Stimulated activated CD4-positive, alpha-beta T cell treated with anti-CD3 and anti-CD28 coated beads, Interleukin-1b, Interleukin-23, amount 100 ng/mL, for 1 hour (primary cell): ENCODE measurements at places on chromosomes 3 and 15.

- no peak for DNase-seq
These were observed 69.9 kb upstream of the TP63 start for GRCh38 chr3:189561256-189561655.

DNA sequence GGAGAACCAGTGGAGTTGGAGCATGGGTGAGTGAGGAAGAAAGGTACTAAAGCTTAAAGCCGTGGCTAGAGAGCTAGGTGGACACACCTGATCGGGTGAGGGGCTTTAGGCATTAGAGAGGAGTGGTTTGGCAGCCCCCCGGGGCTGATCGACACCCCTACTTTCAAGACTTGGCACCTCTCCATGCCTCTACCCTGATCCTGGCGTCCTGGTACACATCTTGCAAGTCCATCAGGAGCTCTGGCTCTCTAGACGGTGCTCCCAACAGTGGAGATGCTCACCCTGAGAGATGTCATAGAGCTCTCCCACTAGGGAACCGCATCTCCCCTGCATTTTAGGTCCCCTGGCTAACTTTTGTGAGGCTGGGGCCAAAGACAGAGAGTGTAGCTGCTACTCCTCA lies 98.1 kb downstream of the XXYLT1 start:
- DNase-seq: no peak

- no peak for DNase-seq
These were observed 118.6 kb downstream of the SMAD6 start for GRCh38 chr15:66820481-66821176.

- DNase-seq: no peak
These were observed 6.5 kb upstream of the CRYBG3 start for GRCh38 chr3:97815149-97815917.

- no peak for DNase-seq
These were observed 202.2 kb upstream of the CTNNB1 start for GRCh38 chr3:40996827-40997710.

- no peak for DNase-seq
These were observed 39.5 kb downstream of the GOLGA6A start for GRCh38 chr15:74042603-74043424.

DNA sequence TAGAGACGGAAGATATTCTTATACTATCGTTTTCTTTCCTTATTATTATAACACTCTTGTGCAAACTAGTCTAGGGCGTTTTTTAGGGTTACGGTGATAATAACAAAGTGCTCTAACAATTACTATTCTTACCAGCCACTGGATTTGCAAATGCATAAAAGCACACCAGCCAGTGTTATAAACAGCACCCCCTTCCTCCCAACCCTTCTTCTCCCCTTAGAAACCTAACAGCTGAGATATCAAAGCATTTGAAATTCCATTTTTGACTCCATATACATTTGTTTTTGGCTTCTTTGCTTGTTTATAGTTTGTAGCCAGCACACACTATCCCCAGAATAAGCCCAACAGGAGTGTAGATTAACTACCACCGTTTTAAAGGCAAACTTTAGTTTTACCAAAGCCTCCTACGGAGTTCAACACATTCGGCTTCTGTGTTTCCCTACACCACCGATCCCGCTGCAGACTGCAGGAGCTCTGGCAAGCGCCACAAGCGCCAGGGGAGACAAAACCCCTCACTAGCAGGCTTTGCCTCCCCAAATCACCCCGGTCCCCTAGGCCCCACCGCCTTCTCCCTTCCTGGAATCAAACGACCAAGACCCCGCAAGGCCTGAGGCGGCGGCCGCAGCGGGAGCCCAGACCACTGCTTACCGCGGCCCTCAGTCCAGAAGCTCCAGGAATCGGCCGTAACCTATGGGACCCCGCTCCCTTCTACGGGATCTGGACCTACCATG lies 461 bp downstream of the COPB2 start:
- DNase-seq: peak; percentile 4
